ENCODE measurements at places on chromosomes 2 and 18.

DNA sequence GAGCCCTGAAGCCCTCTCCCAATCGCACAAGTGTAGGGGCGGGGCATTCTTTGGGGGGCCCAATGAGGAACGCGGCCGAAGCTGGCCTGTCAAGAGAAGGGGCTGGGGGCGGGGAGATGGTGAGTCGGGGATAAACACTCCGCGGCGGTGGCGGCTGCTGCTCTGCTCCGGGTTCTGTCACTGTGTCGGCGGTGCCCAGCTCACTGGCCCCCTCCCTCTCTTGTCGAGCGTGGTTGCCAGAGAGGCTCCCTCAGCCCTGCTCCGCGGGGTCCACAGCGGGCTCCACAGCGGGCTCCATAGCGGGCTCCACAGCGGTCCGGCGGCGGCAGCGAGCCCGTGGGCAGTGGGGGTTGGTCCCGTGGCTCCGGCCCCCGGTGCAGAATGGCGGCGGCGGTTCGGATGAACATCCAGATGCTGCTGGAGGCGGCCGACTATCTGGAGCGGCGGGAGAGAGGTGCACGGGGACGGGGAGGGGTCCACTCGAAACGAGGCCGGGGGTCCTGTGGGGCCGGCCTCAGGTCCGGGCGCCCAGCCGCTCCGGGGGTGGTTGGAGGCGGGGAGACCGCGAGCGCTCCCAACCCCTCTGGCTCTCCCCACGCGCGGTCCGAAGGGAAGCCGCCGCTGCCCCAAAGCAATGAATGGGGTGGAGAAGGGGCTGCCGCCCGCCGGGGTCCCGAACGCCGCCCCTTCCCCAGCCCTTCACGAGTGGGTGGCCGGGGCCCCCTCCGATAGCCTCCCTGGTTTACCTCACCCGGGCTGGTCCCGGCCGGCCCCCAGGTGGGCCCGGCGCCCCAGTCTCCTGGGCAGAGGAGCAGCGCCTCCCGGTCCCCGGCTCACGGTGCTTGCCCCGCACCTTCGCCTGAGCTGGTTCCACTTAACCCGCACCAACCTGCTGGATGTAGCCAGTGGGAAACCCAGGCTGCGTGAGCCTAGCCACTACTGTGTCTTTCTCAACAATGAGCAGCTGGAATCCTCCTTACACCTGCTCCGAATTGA lies at the start of gene MXD1:
TSS of gene MXD1 (plus strand) at position 160 of the 996 bp plus-strand sequence. CDS start at position 382, 222 bp downstream.
- DNase-seq: no peak

DNA sequence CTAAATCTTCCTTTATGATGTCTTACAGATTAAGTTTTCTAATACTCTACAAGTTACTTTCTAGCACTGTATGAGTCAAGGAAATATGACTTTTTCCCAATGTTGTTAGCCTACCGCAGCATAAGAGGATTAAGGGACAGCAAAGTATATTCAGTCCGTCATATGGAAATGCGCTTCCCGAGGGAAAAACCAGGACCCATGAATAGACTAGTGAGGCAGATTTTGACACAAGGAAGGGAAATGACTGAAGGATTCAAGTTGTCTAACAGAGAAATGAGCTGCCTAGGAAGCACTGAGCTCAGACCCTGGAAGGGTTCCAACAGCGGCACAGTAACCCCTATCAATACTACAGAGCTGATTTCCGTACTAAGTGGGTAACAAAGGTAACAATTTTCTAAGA lies 12.0 kb downstream of the SEPTIN10 start:
- DNase-seq: no peak

- no peak for DNase-seq
Observed at GRCh38 chr2:147469471-147469870, 375.4 kb upstream of the ACVR2A start.

DNA sequence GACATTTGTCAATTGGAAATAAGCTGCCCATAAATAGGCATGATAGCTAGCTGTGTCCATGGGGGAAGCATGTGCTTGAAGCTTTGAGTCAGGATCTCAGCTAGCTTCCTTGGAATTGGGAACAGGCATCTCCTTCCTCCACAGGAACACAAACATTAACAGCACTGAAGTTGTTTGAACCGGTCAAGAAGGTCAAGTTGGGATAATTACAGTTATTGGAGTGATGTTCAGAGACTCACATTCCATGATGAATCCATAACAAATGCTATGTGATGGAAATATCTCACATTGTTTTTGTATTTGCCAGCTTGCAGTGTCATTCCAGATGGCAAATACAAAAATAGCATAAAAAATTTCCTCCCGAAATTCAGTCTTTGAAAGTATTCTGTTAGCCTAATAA lies 347.6 kb upstream of the SMIM21 start:
- DNase-seq: no peak

- no peak for DNase-seq
Observed at GRCh38 chr2:170202437-170202836, 24.5 kb downstream of the MYO3B start.

All from nucleus accumbens (tissue), 56 donors.